CD8-positive, alpha-beta memory T cell (primary cell): ENCODE measurements at places on chromosomes 3 and 15.

GRCh38 chr15:88089731-88090130, 166.8 kb downstream of the NTRK3 start:
- DNase-seq: no peak

- DNase-seq: peak; percentile 43
These were observed 394.5 kb upstream of the DPPA4 start for GRCh38 chr3:109731639-109732473.

- DNase-seq: no peak
These were observed 232.1 kb upstream of the CDIN1 start for GRCh38 chr15:36347272-36347858.

GRCh38 chr3:13882876-13883275, 3.0 kb upstream of the WNT7A start:
- no peak for DNase-seq

DNA sequence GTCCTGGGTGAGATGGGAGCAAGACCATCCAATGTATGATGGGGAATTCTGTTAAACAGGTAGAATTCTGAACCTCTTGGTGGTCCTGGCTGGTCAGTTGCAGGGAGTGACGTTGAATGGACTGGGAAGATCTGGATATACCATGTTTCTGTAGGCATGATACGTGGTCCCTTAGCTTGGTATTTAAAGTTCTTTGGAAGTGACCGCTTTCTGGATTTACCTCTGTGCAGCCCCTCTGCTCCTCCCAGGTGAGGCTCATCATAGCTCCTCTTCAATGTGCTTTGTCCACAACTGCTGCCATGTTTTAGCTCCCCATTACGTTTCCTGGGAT, 37.2 kb downstream of the SMAD3 start:
- DNase-seq: no peak

DNA sequence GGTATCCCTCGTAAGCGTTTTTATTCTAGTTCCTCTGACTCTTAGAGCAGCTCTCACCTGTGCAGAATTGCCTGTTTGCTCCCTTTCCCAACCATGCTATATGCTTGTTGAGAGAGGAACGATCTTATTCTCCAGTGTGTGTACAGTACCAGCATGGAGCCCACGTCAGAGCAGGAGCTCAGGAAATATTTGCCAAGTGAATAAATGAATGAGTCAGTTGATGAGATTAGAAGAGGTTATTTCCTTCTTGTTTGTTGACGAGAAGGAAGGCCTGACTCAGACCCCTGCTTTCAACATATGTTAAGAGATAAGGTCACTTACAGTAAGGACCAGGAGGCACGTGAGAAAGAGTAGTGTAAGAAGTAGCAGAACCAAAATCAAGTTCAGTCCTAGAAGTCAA, 106.3 kb upstream of the ABHD17C start:
- DNase-seq: no peak

DNA sequence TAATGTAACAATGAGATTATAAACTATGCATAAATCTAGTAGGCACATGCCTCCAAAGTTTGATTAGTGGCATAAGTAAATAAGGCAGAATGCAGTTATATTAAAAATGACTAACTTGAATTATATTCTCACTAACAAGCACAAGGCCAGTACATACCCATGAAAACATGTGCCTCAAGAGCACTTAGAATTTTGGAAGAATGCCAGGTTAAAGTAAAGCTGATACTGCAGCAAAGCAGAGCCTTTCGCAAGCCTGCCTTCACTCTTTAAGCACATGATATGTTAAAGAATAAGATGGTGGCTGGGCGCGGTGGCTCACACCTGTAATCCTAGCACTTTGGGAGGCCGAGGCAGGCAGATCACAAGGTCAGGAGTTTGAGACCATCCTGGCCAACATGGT, 49.0 kb downstream of the KBTBD12 start:
- no peak for DNase-seq

DNA sequence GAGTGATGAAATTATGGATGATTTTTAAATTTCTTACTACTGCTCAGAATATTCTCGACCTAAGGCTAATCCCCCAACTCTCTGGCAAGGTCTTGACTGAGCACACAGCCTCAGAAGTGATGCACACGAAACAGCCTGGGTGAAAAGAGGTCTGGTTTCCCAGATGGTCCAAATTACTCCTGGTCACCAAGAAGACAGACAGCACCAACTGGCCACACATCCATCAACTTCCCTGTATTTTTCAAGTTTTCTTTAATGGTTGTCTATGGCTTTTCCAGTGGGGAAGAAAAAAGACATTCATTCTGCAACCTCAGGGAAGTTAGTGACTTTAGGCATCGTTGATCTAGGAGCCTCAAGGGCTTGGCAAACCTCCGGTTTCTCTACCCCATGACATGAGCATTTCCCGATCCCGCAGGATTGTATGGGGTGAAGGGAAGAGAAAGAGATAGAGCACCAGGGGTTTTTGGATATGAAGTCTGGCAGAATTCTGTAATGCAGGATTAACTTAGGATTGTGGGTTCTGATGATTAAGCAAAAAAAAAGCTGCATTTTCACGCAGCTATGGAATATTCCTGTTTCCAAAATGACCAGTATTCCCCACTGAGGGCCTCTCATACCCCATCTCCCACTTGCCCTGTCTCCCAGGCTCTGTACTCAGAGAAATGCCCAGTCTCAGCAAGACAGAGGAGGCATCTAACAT, 62.2 kb downstream of the UMPS start:
- no peak for DNase-seq

DNA sequence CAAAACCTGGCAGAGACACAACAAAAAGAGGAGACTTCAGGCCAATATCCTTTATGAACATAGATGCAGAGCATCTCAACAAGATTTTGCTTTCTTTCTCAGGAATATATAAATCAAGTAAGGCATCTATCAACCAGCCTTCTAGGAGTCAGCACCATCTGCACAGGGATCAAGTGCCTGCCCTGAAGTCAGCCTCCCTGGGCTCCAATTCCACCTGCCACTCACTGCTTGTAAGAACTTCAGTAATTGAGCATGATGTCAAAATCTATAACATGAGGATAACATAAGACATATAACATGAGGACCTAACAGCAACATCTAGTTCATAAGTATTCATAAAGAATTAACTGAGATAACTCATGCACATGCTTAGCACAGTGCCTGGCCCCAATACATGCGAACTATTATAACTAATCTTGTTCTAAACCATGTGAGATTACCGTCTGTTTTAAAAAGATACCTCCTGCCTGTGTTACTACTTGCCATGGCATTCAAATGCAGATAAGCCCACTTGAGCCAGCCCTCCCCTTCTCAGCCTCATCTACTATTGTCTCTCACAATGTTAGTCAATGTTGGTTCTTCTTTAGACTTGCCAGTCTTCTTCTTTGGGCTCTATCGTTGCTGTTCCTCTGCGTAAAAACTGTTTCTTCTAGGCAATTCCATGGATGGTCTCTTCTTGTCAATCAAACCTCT, 91.6 kb downstream of the PLD1 start:
- no peak for DNase-seq

- no peak for DNase-seq
These were observed 359.8 kb upstream of the C2CD4B start for GRCh38 chr15:62524848-62525247.

GRCh38 chr15:100033140-100033857, 300.1 kb upstream of the LYSMD4 start:
- DNase-seq: no peak

DNA sequence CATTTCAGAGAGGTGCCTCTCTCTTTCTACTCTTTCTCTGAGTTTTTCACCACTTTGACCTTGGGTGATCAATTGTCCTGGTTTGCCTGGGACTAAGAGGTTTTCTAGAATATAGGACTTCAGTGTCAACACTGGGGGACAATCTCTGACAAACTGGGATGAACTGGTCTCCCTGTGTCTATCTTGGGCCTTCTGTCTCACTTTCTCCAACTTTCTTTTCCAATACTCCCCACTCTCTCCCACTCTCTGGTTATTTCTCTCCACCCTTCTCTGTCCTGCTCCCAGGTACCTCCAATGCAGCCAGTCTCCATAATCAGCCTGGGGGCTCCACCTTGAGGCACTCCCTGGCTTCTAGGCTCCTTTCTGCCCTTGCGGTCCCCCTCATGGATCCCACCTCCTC, 4.7 kb upstream of the ITGA11 start:
- DNase-seq: no peak

- DNase-seq: no peak
These were observed 8.9 kb downstream of the DUSP7 start for GRCh38 chr3:52047295-52047960.

- DNase-seq: no peak
These were observed 263.0 kb upstream of the ROBO2 start for GRCh38 chr3:76776927-76777326.

DNA sequence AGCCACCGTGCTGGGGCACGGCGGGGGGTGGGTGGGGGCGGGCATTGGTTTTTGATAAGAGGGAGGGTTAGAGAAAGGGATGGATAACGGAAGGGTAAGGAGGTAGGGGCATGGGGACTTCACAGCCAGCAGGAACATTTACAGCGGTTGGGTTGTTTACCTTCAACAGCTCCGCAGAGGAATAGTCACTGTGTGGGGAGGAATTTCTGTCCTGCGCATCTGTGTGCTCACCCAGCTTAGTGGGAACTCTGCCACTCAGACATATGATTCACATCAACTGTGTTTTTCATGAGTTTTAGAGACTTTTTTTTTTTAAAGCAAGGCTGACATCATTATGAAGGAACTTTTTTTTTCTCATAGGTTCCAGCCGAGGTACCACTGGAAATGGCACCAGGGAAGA, 19.6 kb downstream of the CHRD start:
- no peak for DNase-seq

DNA sequence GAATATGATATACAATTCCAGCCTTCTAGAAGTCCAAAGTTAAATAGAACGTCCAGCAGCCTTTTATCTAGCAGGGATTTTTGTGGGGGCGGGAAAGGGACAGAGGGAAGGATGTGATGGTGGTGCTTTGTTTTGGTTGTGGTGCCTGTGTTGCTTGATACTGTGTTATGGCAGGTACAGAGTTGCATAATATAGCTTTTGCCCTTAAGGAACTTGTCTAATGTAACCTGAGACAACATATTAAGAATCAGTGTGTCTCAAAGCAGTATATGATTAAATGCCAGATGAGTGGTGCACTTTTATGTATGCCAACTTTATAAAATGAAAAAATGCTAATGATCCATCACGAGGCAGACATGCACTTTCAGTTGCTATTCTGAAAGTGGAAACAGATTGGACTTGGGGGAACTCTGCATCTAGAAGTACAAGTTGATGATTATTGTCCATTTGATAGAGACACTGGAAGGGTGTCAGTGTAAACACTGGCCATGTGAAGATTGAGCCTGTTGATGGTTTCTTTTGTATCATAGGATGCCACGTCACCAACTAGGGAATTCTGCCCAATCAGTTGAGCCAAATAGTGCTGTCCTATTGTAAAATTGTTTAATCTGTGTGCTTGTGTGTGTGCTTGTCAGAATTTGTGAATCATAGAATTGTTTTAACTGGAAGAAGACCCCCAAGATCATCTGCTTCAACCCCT, 23.0 kb downstream of the NEO1 start:
- DNase-seq: no peak

- no peak for DNase-seq
These were observed 173.4 kb downstream of the WNT5A start for GRCh38 chr3:55313666-55314065.

GRCh38 chr3:46429250-46429649, 22.2 kb downstream of the CCRL2 start:
- DNase-seq: no peak

DNA sequence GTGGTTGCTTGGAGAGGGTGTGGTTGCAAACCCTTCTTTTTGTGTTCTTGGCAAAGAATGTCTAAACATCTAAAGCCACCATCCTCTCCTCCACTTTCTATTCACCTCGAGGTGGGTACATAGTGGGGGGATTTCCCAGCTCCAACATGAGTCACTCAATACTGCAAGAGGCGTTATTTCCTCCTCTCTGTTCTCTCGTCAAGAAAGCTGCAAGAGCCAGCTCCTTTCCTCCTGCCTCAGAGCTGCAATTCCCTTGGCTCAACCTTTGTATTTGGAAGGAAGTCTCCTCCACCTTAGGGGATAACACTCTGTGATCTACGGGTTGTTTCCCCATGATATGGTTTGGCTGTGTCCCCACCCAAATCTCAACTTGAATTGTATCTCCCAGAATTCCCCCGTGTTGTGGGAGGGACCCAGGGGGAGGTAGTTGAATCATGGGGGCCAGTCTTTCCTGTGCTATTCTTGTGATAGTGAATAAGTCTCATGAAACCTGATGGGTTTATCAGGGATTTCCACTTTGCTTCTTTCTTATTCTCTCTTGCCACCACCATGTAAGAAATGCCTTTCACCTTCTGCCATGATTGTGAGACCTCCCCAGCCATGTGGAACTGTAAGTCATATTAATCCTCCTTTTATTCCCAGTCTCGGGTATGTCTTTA, 138.4 kb downstream of the PLCL2 start:
- peak; percentile 59 for DNase-seq

DNA sequence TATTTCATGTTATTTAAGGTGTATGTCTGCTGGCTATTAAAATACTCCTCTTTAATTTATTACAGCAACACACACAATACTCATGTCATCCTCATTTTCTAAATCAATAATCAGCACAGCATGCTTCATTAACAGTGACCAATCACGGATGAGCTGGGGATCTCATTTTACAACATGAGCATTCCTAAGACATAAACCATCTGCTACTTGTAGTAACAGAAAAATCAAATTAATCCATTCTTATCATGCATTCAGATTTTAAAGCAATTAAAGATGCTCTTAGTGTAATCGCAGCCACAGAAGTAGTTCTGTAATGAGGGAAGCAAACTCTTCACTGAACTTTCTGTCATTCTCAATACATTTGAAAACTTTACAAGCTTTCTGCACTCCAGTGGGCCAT, 191.1 kb downstream of the TBC1D5 start:
- DNase-seq: no peak

GRCh38 chr15:95129574-95129973, 898.2 kb downstream of the MCTP2 start:
- DNase-seq: no peak

DNA sequence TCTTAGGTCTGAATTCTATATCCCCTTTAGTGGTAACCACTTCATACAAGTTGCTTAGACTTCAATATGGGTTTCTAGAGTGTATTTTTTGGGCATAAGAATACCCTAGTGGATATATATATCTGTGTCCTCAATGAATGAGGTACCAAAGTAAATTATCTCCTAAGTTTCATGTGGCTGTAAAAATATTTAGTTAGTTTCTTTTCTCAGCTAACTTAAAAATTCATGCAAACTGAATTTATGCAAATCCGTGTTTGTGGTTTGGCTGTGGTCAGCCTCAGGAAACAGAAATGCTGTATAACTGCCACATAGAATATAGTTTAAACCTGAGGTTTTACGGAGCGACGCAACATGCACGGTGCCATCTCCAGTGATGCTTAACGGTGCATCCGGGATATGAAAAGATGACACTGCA, 80.3 kb downstream of the PEX5L start:
- DNase-seq: no peak

GRCh38 chr15:73812806-73813465, 59.8 kb upstream of the INSYN1 start:
- DNase-seq: no peak
